Foreskin keratinocyte (primary cell): ENCODE measurements at places on chromosomes 4 and X. TPM values are rescaled to one million over a fixed set of nuclear protein-coding genes. Genes with fewer than 3 reads are reported as not detected.

DNA sequence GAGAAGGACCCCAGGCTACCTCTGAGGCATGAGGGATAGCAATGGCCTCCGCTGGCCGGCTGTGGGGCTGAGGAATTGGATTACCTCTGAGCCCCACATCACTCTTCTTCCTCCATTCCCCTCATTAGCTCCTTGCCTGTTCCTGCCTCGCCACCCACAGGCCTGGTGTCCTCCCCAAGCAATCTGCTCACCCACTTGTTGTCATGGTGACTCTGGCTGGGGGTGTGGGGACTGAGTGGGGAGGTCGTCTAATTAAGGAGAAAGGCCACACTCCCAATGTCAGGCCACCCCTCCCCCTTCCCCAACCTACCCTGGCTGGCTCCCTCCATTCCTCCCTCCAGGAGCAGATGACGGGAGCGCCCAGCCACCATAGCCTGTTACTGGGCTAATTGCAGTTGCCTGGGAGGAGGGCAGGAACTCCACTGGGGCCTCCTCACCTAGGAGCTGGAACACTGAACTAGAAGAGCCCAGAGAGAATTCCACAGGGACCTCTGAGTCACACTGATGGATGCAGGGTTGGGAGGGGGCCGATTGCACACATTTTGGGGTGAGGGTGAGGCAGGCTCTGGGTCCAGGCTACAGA lies 20.7 kb downstream of the NALF2 start:
- no peak for DNase-seq

GRCh38 chrX:110414679-110415439 lies 56.2 kb downstream of the RTL9 start:
- DNase-seq, result no peak

DNA sequence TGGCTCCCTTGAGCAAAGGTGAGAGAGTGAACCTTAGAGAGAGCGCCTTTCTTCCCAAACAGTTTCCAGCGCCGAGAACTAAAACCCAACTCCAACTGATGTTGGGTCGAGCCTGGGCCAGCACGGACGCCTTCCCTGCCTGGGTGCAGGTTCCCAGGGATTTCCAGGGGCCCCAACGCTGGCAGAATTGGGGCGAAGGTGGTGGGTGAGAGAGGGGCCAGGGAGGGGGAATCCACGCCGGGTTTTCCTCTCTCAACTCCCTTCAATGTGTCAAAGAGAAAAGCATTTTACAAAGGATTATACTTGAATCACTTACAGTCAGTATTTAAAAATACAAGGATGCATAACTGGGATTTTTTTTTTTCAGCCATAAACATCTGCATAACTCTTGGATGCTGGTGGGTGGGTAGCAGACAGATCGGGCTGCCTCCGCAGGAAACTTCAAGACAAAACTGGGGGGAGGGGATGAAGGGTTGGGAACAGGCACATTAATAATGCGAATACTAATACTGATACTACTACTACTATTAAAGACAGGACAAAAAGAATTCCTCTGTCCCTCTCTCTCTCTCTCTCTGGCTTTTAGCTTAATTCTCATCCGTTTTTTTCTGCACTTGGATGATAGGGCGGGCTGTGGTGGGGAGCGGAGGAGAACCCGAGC lies 1.3 kb upstream of the ARX start:
- DNase-seq, result no peak

- DNase-seq, result no peak
Measured at GRCh38 chr4:67712650-67713528, 11.9 kb upstream of the UBA6 start.

GRCh38 chr4:88335092-88335665 lies 43.5 kb upstream of the HERC6 start:
- no peak for DNase-seq

DNA sequence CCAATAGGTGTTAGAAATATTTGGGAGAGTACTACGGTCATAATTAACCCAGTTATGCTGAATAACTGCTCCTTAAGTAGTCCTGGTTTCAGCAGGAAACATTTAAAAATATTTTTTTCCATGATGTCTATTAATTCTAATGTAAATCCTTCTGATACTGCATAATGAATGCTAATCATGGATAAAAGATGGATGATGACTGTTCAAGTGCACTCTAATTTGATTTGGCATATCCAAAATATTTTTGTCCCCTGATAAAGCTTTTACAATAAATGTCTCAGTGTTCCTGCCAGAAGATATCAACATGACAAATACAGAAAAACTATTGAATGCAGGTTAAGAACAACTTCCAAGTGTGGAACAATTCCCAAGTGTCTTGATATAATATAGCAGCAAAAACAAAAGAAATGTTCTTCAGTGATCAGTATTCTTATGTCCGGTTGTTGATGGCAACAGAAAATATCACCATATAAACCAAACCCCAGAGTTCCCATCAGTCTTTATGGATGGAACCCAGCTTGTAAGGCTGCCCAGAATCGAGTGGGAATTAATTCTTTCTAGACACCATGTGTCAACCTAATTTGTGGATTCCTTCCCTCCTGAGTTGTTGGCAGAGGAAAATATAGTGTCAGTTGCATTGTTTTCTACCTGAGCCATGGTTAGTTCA lies 205.4 kb upstream of the GK2 start:
- DNase-seq, result no peak

- peak; percentile 1 for DNase-seq
Measured at GRCh38 chrX:135185795-135186443, 14.7 kb upstream of the CT55 start.

The ZFP42 gene
- 11.2 and 19.4 TPM in 2 replicates for total RNA-seq

The ADGRL3 gene
- total RNA-seq, result 0.60 and 0.78 TPM in 2 replicates

The ARMCX6 gene
- total RNA-seq, result 23.5 and 28.7 TPM in 2 replicates
